Hepatic stellate cell (primary cell): ENCODE measurements at places on chromosomes 4 and X.

DNA sequence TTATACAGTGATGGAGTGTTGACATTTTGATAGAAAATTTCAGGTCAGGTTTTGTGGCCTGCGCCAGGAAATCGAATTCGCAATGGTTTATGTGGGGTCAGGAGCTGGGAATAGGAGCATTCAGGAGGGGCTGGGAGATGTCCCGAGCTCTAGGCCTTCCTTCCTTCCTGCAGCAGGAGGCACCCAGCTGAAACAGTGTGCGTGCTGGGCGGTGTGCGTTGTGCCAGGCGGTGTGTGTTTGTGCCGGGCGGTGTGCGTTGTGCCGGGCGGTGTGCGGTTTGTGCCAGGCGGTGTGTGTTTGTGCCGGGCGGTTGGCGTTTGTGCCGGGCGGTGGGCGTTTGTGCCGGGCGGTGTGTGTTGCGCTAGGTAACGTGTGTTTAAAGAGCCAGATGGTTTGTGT, 1.7 kb downstream of the UVSSA start:
- DNase-seq: no peak

DNA sequence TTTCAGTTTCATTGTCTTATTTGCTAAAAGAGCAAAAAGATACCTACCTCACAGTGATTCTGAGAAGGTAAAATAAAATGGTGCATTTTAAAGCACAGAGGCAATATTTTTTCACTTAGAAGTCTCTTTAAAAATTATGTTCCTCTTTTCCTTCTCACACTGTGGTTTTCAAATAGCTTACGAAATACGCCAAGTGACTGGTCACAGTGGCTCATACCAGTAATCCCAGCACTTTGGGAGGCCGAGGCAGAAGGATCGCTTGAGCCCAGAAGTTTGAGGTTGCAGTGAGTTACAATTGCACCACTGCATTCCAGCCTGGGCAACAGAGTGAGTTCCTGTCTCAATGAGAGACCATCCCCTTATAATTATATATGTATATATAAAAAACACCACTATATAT, 372.6 kb downstream of the FBXO8 start:
- no peak for DNase-seq

- DNase-seq: no peak
Observed at GRCh38 chr4:136009258-136009832, 1522.9 kb downstream of the PCDH18 start.

DNA sequence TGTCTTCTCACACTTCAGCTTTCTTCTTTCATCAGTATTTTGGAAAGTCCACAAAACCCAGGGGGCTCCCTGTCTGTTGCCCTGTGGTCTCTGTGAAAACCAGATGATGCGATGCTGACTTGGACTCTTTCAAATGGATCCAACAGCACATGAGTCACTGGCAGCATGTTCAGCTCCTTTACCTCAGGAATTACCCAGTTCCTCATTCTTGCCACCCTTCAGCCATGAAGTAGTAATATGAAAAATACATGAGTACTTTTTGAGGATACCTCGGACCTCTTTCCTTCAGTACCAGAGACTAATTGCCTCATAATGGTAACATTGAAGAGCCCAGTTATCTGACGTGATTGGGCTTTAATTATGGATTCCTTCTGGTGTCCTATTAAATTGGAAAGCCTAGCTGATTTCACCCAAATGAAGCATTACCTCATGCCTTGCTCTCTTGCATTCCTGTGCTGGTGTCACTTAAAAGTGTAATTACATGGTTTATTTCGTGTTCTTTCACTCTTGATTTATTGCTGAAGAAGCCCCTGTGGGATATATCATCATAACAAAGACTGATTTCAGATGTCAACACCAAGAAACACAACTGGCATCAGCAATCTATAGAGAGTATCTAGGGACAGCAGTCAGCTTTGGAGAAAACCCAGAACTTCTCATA, 63.4 kb downstream of the NFKB1 start:
- no peak for DNase-seq
